WTC11 (cell line): ENCODE measurements at places on chromosomes 16 and 17. TPM values are rescaled to one million over a fixed set of nuclear protein-coding genes. Genes with fewer than 3 reads are reported as not detected.
A peak's percentile ranks its signal among the peaks of the same experiment; 100 is the strongest.

- no peak for DNase-seq
Measured at GRCh38 chr17:76827736-76828135, 40.5 kb upstream of the MGAT5B start.

DNA sequence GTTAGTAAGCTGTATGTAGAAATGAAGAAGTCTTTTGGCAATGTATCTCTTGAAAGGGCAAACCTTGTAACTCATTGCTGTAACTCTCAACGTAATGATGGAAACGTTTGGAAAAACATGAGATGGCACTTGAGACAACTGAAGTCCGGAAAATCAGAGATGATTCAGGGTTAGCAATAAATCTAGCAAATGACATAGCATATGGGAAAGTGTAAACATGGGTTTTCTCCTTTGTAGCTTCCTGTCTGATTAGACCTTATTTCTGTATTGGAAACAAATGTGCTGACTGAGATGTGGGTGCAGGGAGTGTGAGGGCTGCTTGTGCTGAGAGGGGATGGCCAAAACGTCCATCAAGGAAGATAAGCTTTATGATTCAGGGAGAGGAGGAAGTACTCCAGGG lies 110.7 kb upstream of the FAM20A start:
- no peak for DNase-seq

DNA sequence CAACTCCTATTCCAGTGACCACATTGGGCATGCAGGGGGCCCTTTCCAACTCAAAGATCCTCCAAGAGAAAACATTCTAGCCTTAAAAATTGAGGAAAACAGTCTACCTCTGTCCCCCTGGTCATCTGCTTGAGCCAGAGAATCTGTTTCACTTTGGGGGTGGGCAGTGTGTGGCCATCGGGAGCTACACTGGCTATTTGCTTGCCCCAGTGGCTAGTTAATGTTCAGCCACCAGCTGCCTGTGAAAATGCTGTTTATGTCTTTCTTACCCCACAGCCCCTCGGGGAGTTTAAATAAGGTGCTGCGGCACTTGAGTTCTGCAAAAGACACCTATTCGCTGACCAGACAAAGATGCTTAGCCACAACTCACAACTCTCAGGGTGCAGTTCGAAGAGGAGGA lies 43.4 kb downstream of the GNAO1 start:
- no peak for DNase-seq

GRCh38 chr17:9226794-9227135 lies 205.5 kb downstream of the NTN1 start:
- peak; percentile 61 for DNase-seq

The SLC35G6 gene
- 0.16 to 0.26 TPM (median 0.18 TPM) in 3 replicates for total RNA-seq

DNA sequence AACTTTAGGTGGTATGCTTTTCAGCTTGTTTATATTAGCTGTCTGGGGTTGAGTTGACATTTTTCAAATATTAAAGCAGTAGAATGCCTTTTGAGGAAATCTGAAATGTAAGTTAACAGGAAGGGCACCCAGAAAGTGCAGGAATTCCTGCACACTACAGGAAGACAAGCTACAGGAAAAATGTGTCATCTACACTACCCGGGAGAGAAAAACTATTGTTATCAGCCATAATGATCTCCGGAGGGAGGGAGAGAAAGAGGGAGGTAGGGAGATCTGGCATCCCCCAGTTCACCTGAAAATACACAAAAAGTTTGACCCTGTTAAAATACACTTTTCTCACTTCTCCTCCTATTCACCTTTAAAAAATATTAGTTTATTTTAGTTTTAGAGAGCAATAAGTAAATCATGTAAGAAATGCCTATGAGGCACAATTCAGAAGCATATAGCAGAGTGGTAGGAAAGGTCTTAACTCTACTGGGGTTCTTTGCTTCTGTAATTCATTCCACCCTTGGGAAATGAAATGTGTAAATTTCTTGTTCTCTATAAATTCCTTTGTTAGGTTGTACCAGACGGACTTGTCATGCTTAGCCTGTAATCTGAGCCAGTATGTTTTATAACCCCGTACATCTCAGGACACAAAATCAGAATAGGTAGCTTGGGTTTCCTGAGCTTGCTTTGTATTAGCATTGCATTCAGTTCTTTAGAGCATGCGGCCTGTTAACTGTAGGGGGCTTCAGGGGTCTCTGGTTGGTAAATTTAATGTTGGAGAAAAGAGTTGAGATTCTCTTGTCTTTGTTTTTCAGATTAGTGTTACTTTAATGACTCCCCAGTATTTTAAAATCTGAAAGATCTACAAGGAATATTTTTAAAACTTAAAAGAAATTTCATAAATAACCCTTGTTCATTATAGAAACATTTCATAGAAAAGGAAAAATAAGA lies 3.3 kb downstream of the MAP2K6 start:
- no peak for DNase-seq
